ENCODE measurements at places on chromosomes 1 and 21.

DNA sequence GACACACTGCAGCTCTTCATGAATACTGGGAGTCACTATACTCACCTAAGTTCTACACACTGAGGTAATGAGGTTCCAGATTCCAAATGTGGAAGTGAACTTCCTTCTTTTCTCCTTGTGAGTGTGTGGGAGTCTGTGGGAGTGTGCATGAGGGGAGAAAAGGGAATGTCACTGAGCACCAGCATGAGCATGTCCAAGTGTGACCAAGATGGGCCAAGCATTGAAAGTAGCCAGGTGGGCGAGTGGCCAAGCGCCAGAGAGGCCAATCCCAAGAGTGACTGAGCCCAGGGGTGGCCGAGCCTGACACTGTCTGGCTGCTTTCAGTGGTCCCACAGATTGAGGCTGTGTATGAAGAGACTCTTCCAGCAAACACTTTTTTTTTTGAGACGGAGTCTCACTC is 132.3 kb downstream of the HLCS start:
- H3K27ac ChIP-seq: no peak overlapping the region
- H3K4me1 ChIP-seq: peaks cover 4% of the 10 kb centered on the region
- DNase-seq: no peak
- H3K4me3 ChIP-seq: no peak overlapping the region

DNA sequence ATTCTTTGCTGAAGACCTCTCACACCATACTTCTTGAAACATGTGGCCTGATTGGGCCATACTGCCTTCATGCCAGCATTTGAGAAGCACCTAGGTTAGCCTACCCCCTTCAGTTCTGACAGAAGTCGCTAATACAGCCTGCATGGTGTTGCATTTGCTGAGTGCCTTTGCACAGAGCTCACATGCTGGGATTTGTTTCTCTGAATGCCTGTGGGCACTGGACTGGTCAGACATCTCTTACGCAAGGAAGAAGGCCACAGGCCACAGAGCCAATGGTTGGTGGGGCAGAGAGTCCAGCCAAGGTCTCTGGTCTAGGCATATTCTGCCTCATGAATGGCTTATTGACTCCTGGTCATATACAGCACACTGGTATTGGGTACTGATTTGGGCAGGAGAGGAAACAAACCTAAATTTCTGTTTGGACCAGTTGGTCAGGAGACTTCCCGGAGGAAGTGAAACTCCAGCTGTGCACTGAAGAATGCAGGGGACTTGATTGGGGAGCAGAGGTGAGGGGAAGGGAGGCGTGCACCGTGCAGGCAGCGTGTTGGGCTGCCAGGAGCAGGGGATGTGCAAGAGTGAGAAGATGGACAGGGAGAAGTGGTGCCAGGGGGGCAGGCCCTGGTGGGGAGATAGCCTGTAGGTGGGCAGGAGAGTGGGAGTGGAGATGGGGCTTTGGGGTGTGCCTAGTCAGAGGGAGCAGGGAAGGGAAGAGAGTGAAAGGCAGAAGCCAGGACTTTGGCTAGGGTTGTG is 18.1 kb downstream of the URB2 start:
- H3K27me3 ChIP-seq: no peaks in the 10 kb centered on the region
- H3K27ac ChIP-seq: no peak overlapping the region
- peaks cover 39% of the 10 kb centered on the region for H3K36me3 ChIP-seq
- peaks cover 8% of the 10 kb centered on the region for H3K4me1 ChIP-seq

- no peaks in the 10 kb centered on the region for H3K27me3 ChIP-seq
- no peak overlapping the region for H3K4me3 ChIP-seq
- no peaks in the 10 kb centered on the region for H3K36me3 ChIP-seq
These were observed 161.1 kb upstream of the DPYD start for GRCh38 chr1:98081944-98082343.

GRCh38 chr1:205495237-205495823 is 9.1 kb upstream of the CDK18 start:
- no peak for DNase-seq
- H3K27ac ChIP-seq: no peak overlapping the region

DNA sequence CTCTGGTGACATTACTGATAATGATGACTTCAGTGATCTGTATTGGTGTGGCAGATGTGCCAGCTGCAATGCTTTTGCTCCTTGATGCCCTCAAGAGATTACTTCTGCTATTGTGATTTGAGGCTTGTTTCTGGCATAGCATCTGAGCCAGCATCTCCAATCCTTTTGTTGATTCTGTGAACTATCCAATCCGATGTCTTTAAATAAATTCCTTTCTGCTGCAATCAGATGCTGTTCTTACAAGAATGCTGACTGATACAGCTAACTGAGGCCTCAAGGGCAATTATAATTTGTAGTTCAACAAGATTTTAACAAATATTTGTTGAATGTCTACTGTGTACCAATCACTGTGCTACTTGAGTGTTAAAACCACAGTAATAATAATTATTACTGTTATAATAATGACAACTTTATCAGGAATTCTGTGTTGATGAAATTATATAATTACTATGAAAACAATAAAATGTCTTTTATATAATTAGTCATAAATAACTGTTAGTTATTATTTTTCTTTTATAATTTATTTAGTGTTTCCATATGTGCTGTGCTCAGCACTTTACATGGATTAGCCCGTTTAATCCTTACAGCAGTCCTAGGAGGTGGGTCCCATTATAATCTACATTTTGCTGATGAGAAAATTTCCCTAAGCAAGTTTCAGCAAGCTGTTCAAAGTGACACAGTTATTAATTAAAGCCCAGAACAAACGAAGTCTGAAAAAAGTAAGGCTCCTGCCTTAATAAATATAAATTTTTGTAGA is 308.2 kb downstream of the BRINP3 start:
- no peaks in the 10 kb centered on the region for H3K27me3 ChIP-seq
- no peak overlapping the region for H3K4me3 ChIP-seq
- H3K36me3 ChIP-seq: no peaks in the 10 kb centered on the region
- DNase-seq: no peak
- H3K4me1 ChIP-seq: no peaks in the 10 kb centered on the region
- peak overlapping the region; percentile 67 for H3K27ac ChIP-seq

All from mesenchymal stem cell (in vitro differentiated cells and primary cell).